Activated CD8-positive, alpha-beta memory T cell treated with anti-CD3 and anti-CD28 coated beads for 1 hour (primary cell): ENCODE measurements at places on chromosomes 3 and 15.

GRCh38 chr3:52512105-52512504, 17.0 kb downstream of the STAB1 start:
- DNase-seq, result no peak

DNA sequence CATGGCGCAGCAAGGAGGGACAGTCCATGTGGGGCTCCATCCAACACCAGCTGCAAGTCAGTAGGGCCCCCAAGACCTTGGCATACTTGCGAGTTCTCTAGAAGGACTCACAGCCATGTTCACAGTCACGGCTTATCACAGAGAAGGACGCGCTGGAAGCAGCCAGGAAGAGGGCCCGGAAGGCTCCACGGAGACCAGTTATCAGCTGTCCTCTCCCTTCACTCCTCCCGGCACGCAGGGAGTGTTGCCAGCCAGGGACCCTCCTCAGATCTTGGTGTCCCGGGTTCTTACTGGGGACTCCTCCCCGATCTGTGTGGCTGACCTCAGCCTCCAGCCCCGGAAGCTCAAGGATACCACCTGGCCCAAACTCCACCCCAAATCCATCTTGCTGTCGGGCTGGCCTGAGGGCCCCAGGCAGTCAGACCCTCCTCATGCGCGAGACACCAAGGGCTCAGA, 68.0 kb downstream of the SLTM start:
- no peak for DNase-seq

DNA sequence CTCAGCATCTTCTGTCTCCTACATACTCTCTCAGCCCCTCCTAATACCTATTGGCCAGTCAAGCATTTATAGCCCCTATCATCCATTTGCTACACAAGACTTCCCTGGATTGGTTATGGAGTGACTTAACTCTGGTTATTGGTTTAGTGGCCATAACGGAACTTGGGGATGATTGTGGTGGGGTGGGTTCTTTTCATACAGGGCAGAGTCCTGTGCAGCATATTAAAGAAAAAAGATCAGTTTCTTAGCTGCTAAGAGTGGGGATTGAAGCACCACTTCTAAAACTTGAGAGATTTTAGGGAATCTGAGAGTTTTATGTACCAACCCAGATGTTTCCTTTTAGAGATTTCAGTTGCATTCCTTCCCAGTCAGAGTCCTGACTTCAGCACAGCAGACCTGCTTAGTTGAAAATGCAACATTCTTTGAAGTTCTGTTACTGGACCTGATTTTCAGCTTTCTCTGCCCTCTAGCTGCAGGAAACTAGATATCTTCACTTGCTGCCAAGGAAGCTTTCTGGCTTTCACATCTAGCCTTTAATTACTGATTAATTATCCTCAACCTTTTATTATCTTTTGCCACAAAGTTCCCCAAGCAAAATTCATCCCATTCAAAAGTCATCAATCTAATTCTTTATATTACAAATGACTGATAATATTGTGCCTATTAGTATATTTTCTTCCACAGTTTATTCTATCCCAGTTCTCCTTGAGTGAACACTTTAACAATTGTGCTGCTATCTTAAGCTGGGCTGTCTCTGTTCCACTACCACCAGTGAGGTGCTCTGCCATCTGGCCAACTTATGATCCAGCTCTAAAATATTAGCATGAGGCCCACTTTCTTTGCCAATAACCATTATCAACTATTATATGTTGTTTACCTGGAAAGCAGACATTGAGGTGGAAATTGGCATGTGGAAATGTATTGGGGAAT, 906.0 kb upstream of the ALCAM start:
- no peak for DNase-seq

DNA sequence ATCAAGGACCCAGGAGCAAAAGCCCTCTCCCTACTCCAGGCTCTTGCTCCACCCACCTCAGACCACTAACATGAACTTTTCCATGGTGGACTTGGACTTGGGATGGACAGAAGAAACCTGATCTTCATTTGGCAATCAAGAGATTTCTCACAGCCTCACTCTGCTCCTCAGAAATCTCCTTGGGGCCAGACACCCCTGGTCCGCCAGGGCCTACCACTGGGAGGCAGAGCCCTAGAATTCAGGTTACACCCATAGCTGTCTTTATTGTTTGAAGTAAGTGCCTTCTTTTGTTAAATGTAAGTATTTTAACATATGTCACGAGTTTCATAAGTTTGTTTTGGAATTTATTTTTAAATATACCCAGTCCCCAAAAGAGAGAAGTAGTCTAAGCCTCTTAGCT, 13.2 kb downstream of the SHF start:
- DNase-seq, result no peak

GRCh38 chr3:155441506-155441905, 148.0 kb upstream of the STRIT1 start:
- DNase-seq, result no peak

- no peak for DNase-seq
Observed at GRCh38 chr3:147113293-147114044, 292.9 kb downstream of the ZIC4 start.

DNA sequence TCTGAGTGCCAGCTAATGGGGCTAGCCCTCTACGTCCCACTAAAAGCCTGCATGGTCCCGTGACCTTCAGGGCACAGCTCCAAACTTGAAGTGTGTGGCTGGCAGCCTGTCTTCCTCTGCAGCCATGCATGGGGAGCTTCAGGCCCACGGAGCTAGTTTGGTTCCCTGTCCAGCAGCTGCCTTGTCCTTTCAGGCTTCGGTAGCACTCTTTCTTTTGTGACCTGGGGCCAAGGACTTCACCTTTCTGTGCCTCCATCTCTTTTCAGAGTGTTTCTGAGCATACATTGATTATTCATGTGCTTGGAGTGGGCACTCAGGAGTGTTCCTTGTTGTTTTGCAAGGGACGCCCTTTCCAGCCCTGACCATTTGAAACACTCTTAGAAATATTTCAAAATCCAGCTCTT, 155.2 kb downstream of the DNAJB8 start:
- DNase-seq, result no peak

DNA sequence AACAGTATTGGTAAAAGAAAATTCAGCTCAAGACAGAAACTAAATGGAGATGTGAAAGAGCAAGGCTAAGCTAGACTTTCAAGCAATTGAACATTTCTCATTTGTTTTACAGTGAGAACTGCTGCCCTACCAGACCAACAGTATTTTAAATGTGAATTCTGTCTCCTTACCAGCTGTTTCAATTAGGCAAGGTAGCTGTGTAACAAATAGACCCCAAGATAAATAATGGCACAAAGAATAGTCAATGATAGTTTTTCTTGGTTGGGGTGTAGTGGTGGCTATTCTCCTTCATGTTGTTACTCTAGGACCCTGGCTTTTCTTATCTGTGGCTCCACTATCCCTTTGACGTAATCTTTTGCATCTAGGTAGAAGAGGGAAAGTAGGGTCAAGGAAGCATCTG, 30.4 kb upstream of the THRB start:
- DNase-seq, result no peak

DNA sequence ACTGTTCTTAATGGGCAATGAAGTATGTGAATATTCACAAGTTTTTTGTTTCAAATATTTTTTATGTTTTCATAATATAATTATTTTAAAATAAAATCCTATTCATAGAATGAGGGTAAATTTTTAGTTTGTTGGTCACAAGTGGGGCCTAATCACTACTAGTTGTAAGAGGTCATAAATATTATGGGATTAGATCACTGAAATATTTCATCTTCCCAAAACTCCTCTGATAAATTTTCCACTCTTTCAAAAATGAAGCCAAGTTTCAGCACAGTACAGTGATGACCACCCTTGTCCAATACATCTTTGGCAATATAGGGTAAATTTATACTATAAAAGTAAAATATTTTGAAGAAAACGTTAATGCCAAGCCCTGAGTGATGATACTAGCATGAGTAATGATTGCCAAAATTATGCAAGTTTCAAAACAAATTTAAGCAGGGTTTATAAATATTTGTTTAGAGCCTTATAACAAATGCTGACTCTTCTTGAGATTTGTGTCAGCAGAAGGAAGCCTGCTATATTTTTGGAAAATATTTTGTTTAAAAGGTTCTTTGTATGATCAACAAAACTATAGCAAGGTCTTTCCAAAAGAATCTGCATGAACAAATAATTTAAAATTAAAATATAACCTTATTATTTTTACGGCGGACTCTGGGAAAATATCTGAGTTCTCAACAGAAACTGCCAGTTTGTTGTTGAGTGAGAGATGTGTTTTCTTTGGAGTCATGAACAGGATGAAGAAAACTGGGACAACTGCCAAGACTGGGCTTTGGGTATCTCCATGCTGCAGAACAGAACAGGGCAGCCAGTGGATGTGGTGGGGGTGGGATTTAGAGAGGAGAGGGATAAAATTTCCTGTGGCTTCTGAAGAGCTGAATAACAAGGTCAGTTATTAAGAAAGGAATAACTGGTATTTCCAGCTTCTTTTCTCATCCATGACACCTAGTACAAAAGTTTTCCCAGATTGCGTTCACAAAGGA, 17.9 kb upstream of the TM4SF1 start:
- no peak for DNase-seq

GRCh38 chr3:160038862-160039562, 50.4 kb downstream of the IL12A start:
- no peak for DNase-seq

DNA sequence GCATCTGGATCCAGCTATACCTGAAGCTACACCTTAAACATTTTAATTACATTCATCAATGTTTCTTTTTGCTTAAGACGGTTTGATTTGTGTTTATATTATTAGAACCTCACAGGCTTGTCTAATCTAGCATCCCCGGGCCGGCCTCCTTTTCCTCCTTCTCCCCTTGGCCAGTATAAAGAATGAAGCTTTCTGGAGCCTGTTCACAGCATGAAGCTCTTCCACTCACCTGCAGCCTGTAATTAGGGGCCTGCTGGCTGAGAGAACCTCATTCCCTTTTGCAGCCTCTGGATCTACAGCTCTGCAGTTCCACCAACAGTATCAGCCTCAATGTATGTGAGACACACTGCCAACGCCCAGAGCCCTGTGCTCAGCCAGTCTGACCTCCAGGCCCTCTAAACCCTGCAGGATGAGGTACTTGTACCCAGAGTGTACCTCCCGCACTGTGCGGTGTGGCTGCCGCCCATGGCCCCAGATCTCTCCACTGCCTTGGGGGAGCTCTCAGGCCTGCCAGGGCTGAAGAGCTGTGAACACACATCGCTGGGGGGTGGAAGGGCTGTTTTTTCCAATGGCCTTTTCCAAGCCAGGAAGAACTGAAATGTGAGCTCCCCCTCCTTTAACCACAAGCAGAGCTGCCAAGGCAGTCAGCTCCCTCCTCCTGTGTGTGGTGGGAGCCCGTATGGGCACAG, 114.7 kb upstream of the ALDH1A3 start:
- DNase-seq, result no peak

- DNase-seq, result no peak
Observed at GRCh38 chr3:32310336-32310735, 71.9 kb downstream of the CMTM8 start.

- DNase-seq, result no peak
Observed at GRCh38 chr15:69973102-69973714, 124.5 kb downstream of the TLE3 start.

GRCh38 chr3:60743631-60744164, 507.6 kb downstream of the FHIT start:
- DNase-seq, result no peak

- DNase-seq, result no peak
Observed at GRCh38 chr3:126525853-126526667, 2.1 kb downstream of the CHST13 start.

- DNase-seq, result no peak
Observed at GRCh38 chr3:138625707-138626365, 17.3 kb downstream of the FAIM start.

GRCh38 chr15:31369727-31370126, 43.1 kb downstream of the KLF13 start:
- DNase-seq, result no peak
